Karpas-422 (cell line): ENCODE measurements at places on chromosomes 11 and 22. TPM values are rescaled to one million over a fixed set of nuclear protein-coding genes. Genes with fewer than 3 reads are reported as not detected.

RIBC2 gene
- total RNA-seq = not detected in 2 replicates

BATF2 gene
- total RNA-seq = 0.18 and 1.1 TPM in 2 replicates

KCNQ1 gene
- not detected in 2 replicates for total RNA-seq

P2RX6 gene
- 1.6 and 2.0 TPM in 2 replicates for total RNA-seq

USH1C gene
- total RNA-seq = not detected in 2 replicates

SYCE3 gene
- total RNA-seq = not detected in 2 replicates

SLC29A2 gene
- 0.15 and 0.90 TPM in 2 replicates for total RNA-seq

OR8H3 gene
- total RNA-seq = not detected in 2 replicates

OR2D2 gene
- total RNA-seq = 0.36 and 0.71 TPM in 2 replicates

ADM gene
- 0.43 TPM in 1 of 2 replicates, not detected in the other for total RNA-seq

DNA sequence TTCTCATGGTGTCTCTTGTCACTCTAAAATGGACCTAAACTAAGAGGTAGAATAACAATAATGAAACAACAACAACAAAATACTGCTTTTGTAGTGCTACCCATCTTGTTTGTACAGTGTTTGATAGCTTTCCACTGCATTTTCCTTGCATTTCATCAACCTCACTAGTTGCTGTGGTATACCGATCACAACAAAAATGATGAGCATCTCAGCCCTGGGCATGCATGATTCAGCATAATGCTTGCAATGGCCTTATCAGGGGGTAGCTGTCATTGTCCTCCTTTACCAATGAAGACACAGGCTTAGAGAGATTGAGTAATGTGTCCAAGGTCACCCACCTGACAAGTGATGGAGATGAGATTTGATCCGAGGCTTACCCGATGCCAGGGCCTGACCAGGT lies 682.5 kb downstream of the NTM start:
- no peaks in the 10 kb centered on the region for H3K4me1 ChIP-seq
- H3K36me3 ChIP-seq = no peaks in the 10 kb centered on the region
- DNase-seq = no peak
- no peak overlapping the region for H3K27ac ChIP-seq
- H3K4me3 ChIP-seq = no peak overlapping the region

DNA sequence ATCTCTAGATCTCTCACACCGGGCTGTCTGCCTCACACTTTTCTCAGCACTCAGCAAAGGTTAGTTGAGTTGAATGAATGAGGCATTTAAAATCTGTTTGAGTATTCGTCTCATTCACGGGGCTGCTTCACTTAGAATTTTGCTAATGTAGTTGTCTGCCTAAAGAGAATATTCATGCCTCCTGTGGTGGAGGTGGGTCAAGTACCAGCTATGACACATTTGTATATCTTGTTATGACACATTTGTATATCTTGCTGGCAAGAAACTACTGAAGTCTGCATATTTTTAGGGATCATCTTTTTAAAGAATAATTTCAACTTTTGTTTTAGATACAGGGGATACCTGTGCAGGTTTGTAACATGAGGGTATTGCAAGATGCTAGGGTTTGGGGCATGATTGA lies 43.1 kb downstream of the LDLRAD3 start:
- no peak overlapping the region for H3K27ac ChIP-seq
- no peaks in the 10 kb centered on the region for H3K36me3 ChIP-seq
- DNase-seq = no peak
- H3K4me1 ChIP-seq = no peaks in the 10 kb centered on the region
- H3K27me3 ChIP-seq = no peaks in the 10 kb centered on the region
- no peak overlapping the region for H3K4me3 ChIP-seq

- no peak overlapping the region for H3K27ac ChIP-seq
- H3K4me1 ChIP-seq = no peaks in the 10 kb centered on the region
- H3K27me3 ChIP-seq = no peaks in the 10 kb centered on the region
- H3K4me3 ChIP-seq = no peak overlapping the region
- no peak for DNase-seq
Observed at GRCh38 chr11:44808053-44808753, 81.4 kb downstream of the TSPAN18 start.

GRCh38 chr22:19466126-19466716 lies 12.8 kb downstream of the UFD1 start:
- H3K36me3 ChIP-seq = peaks cover 46% of the 10 kb centered on the region; the same call in 1 of the 2 replicates
- H3K4me1 ChIP-seq = no peaks in the 10 kb centered on the region
- no peak for DNase-seq
- no peak overlapping the region for H3K27ac ChIP-seq
- no peak overlapping the region for H3K4me3 ChIP-seq

DNA sequence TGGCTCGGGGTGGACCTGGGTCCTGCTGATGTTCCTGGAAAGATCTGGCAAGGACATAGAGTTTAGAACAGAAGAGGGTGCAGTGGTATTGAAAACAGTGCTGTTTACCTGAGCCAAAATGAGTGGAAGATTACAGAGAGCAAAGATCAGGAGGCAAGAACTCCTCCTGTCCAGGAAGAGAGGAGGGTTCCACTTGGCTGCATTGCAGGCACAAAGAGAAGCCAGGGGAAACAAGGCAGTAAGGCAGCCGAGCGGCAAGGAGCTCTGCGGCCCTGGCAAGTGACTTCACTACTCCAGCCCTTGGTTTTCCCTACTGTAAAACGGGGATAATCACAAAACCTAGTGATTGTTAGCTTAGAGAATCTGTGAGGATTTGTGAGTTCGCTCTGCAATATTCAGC lies 3.7 kb upstream of the PACSIN2 start:
- peaks cover 14% of the 10 kb centered on the region for H3K4me1 ChIP-seq
- no peak for DNase-seq
- H3K27me3 ChIP-seq = no peaks in the 10 kb centered on the region
- no peak overlapping the region for H3K4me3 ChIP-seq
- H3K36me3 ChIP-seq = no peaks in the 10 kb centered on the region

- no peak overlapping the region for H3K4me3 ChIP-seq
- H3K4me1 ChIP-seq = no peaks in the 10 kb centered on the region
- no peaks in the 10 kb centered on the region for H3K27me3 ChIP-seq
- H3K27ac ChIP-seq = no peak overlapping the region
- DNase-seq = no peak
- H3K36me3 ChIP-seq = no peaks in the 10 kb centered on the region
Observed at GRCh38 chr11:78961247-78961646, 386.6 kb upstream of the NARS2 start.

GRCh38 chr11:123511037-123511870 lies 81.2 kb downstream of the GRAMD1B start:
- peak; percentile 89 for DNase-seq
- H3K36me3 ChIP-seq = peaks cover 47% of the 10 kb centered on the region
- H3K27me3 ChIP-seq = no peaks in the 10 kb centered on the region
- peak overlapping the region; percentile 79 for H3K27ac ChIP-seq
- H3K4me1 ChIP-seq = peaks cover 81% of the 10 kb centered on the region

- DNase-seq = peak; percentile 75
- H3K4me3 ChIP-seq = no peak overlapping the region
- H3K36me3 ChIP-seq = no peaks in the 10 kb centered on the region
- no peaks in the 10 kb centered on the region for H3K27me3 ChIP-seq
Observed at GRCh38 chr11:7278314-7278917, 26.7 kb downstream of the SYT9 start.

- no peak overlapping the region for H3K27ac ChIP-seq
- no peak for DNase-seq
- no peaks in the 10 kb centered on the region for H3K4me1 ChIP-seq
- H3K27me3 ChIP-seq = no peaks in the 10 kb centered on the region
Observed at GRCh38 chr11:120224972-120225909, 14.4 kb downstream of the OAF start.

GRCh38 chr11:36328966-36329673 lies 33.0 kb downstream of the PRR5L start:
- H3K27ac ChIP-seq = no peak overlapping the region
- no peak for DNase-seq
- no peaks in the 10 kb centered on the region for H3K4me1 ChIP-seq
- H3K4me3 ChIP-seq = no peak overlapping the region
- H3K36me3 ChIP-seq = no peaks in the 10 kb centered on the region

DNA sequence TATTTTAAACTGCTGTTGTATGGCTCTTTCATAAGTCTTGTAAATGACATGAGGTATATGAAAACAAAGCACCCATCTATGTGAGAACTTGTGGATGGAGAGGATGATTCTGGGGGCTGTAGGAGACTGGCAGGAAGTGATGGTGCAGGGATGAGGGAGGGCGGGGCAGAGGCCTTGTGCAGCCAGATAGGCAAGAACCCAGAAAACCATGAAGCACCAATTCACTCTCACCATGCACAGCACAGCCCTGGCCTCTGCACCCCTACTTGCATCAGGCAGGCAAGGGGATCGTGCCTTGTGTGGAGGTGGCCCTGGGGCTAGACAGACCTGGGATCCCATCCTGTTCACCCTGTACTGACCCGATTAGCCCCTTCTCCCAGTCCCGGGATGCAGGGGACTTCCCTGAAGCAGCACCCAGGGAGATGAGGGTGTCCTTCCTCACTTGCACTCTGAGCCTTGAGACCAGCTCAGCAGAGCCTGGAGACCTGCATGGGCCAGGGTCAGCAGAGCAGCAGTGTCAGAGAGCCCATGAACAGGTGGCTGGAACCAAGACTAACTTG lies 85.5 kb downstream of the MORC2 start:
- no peak overlapping the region for H3K4me3 ChIP-seq
- no peak overlapping the region for H3K27ac ChIP-seq
- no peak for DNase-seq
- H3K27me3 ChIP-seq = no peaks in the 10 kb centered on the region
- no peaks in the 10 kb centered on the region for H3K36me3 ChIP-seq

- DNase-seq = peak; percentile 97
- H3K4me3 ChIP-seq = peak overlapping the region; percentile 67
- peak overlapping the region; percentile 86 for H3K27ac ChIP-seq
- no peaks in the 10 kb centered on the region; the same call in 1 of the 2 replicates for H3K27me3 ChIP-seq
Observed at GRCh38 chr11:3338569-3339339, 40.2 kb downstream of the ZNF195 start.

- no peak overlapping the region for H3K4me3 ChIP-seq
- no peak overlapping the region for H3K27ac ChIP-seq
- no peaks in the 10 kb centered on the region for H3K36me3 ChIP-seq
- H3K4me1 ChIP-seq = peaks cover 20% of the 10 kb centered on the region
Observed at GRCh38 chr11:72637198-72637597, 37.0 kb downstream of the PDE2A start.

DNA sequence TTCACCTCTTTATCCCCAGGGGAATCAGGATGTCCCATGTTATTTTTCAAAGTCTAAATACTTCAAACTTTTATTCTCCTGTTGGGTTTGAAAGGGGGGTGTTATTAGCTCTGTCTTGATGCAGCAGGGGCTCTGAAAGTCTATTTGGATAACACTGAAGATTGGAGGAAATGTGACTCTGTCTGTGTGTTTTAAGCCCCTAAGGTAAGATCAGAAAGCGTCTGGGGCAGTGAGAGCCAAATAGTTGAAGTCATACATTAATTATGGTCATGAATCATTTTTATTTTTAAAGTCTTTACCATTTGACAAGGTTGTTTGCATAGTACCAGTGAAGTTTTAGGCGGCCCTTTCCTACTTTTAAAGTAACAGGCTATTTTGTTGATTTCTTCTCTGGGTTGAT lies 139.0 kb downstream of the UVRAG start:
- H3K36me3 ChIP-seq = peaks cover 8% of the 10 kb centered on the region; the same call in 1 of the 2 replicates
- H3K4me3 ChIP-seq = peak overlapping the region; percentile 27; the same call in 1 of the 2 replicates
- H3K27me3 ChIP-seq = no peaks in the 10 kb centered on the region
- peak; percentile 75 for DNase-seq
- H3K4me1 ChIP-seq = peaks cover 86% of the 10 kb centered on the region

DNA sequence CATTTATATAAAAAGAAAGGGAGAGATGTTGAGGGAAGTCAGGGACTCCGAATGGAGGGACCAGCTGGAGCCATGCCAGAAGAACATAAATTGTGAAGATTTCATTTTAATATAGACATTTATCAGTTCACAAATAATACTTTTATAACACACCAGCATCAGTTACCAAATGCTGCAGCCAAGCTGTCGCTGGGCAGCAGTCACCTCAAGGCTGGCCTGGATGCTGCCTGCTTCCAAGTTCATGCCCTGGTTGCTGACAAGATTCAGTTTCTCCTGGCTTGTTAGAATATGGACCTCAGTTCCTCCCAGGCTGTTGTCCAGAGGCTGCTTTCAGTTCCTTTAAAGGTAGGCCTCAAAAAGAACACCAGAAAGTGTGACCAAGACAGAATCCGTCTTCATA lies 30.8 kb upstream of the ALDH3B2 start:
- no peaks in the 10 kb centered on the region for H3K27me3 ChIP-seq
- H3K4me3 ChIP-seq = no peak overlapping the region
- no peak overlapping the region for H3K27ac ChIP-seq
- DNase-seq = no peak

GRCh38 chr11:117641008-117641915 lies 155.8 kb downstream of the DSCAML1 start:
- DNase-seq = no peak
- H3K36me3 ChIP-seq = no peaks in the 10 kb centered on the region
- no peak overlapping the region for H3K4me3 ChIP-seq
- no peaks in the 10 kb centered on the region for H3K4me1 ChIP-seq
- H3K27me3 ChIP-seq = no peaks in the 10 kb centered on the region

GRCh38 chr22:41699264-41700107 lies at the start of gene MEI1:
Gene MEI1, plus strand, starts transcription at chr22:41699503. Its CDS starts 36 bp downstream, at chr22:41699539.
- H3K4me3 ChIP-seq = no peak within 1 kb of the TSS
- peaks cover 16% of the 10 kb centered on the region for H3K4me1 ChIP-seq
- H3K27ac ChIP-seq = no peak within 1 kb of the TSS
- H3K27me3 ChIP-seq = no peaks in the 10 kb centered on the region
- DNase-seq = no peak
- no peaks in the 10 kb centered on the region for H3K36me3 ChIP-seq

- no peak overlapping the region for H3K4me3 ChIP-seq
- H3K4me1 ChIP-seq = no peaks in the 10 kb centered on the region
- DNase-seq = no peak
- H3K27ac ChIP-seq = no peak overlapping the region
Observed at GRCh38 chr11:84128840-84129239, 842.7 kb upstream of the CCDC90B start.

- no peak overlapping the region for H3K27ac ChIP-seq
- no peaks in the 10 kb centered on the region for H3K27me3 ChIP-seq
- no peak for DNase-seq
- H3K4me3 ChIP-seq = no peak overlapping the region
- H3K36me3 ChIP-seq = no peaks in the 10 kb centered on the region
Observed at GRCh38 chr22:39212721-39213376, 31.9 kb downstream of the PDGFB start.

DNA sequence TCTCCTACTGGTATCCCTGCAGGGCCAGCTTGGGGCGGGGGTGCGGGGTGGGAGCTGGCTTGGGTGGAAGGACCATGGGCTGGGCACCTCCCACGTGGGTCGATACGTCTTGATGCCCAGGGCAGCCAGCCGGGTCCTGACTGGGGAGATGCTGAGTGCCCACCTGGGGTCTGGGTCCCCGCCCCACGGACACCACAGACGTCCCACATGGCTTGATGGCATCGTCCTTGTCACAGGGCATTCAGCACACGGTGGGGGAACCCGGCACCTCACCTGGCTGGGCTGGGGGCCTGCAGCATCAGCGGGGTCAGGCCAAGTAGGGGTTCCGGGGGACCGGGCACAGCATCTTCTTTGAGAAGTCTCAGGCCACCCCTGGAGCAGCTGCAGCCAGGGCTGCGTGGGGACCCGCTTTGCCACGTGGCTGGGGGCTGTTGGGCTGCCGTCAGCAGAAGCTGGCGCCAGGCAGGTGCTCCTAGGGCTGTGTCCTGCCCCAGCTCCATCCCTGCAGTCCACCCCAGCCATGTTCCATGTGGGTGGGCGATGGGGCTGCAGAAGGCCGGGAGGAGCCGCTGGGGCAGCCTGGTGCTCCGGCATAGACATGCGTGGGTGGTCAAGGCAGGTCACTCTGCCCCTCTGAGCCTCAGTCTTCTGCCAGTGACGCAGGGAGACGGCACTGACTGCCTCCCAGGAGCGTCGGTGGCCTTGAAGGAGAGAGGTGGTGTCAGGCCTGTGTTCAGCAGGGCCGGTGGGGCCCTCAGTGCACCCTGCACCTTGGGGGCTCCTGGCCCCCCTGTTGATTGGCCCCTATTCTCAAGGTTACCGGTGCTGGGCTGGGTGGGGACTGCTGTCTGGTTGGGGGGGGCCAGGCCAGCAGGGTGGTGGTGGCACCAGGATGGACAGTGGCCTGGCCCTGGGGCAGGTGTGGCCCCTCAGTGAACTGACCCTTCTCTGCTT lies 8.4 kb downstream of the SELENOO start:
- H3K36me3 ChIP-seq = peaks cover 30% of the 10 kb centered on the region; the same call in 1 of the 2 replicates
- H3K4me1 ChIP-seq = peaks cover 55% of the 10 kb centered on the region
- H3K27ac ChIP-seq = peak overlapping the region; percentile 87
- no peak for DNase-seq
- no peak overlapping the region for H3K4me3 ChIP-seq
